ENCODE measurements at places on chromosomes 7 and 10. TPM values are rescaled to one million over a fixed set of nuclear protein-coding genes. Genes with fewer than 3 reads are reported as not detected.

The OR2A25 gene
- total RNA-seq: not detected

The EPHA1 gene
- not detected for total RNA-seq

The MAT1A gene
- total RNA-seq: not detected

The TEX47 gene
- total RNA-seq: not detected

The BUD23 gene
- 26.5 TPM for total RNA-seq
